ENCODE measurements at places on chromosomes 13 and 19.

DNA sequence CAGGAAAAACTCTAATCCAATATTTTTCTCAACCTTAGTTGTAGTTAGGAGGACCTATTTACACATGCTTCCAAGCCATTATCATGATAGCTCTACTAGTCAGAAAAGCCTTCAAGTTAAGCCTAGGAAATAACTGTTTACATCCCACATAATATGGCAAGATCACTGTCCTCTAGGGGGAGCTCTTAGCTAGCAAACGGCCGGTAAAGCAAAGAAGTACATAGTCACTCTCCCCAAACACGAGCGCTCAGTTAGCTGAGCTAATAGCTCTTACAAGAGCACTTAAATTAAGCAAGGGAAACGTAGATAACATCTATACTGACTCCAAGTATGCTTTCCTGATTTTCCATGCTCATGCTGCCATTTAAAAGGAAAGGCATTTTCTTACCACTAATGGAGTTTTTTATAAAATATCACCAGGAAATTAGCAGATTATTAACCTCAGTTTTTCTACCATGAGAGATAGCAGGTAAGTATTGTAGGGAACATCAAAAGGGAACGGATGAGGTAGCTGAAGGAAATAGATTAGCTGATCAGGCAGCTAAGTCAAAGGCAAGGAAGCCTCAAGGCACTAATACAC is 100.6 kb upstream of the PABPC3 start:
- peak; percentile 90 for DNase-seq

GRCh38 chr13:97574926-97575325 is 141.0 kb downstream of the RAP2A start:
- DNase-seq = peak; percentile 83

DNA sequence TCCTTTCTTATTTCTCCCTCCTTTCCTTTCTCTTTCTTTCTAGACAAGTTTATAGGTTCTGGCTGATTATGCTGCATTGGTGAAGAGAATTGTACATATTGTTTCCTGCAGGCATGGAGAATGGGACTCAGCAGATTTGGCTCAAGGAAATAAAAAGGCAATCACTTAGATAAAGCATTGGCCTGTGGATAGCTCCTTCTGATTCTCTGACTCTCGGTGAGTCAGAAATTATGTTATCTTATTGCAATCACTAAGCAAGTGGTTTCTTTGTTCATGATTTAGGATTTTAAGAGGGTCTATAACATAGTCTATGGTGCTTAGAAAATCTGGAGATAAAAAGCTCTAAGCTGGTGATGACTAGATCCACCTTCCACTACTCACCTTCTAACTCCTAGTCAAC is 54.0 kb upstream of the POSTN start:
- no peak for DNase-seq

GRCh38 chr19:35663981-35664380 is 2.3 kb upstream of the UPK1A start:
- no peak for DNase-seq

- peak; percentile 82 for DNase-seq
These were observed 13.1 kb downstream of the DDX39A start for GRCh38 chr19:14405758-14406644.

- no peak for DNase-seq
These were observed 11.9 kb upstream of the ZNF675 start for GRCh38 chr19:23698711-23699520.

DNA sequence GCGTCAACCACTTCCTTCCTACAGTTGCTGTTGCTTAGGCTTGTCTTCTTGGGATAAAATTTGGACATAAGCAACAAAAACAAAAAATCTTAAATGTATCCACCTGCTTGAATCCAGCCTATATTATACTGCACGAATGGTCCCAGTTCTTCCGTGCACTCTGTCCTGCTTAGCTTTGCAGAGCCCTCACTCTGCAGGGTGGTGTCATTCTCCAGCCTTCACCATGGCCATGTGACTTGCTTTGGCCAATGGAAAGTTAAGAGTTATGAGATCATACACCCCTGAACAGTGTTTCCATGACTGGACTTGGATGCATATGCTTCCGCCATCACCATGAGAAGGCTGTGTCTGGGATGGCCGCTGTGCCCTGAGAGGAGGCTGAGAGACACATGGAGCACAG is 27.4 kb upstream of the SACS start:
- DNase-seq = no peak
